ENCODE measurements at places on chromosomes 13 and 19.

DNA sequence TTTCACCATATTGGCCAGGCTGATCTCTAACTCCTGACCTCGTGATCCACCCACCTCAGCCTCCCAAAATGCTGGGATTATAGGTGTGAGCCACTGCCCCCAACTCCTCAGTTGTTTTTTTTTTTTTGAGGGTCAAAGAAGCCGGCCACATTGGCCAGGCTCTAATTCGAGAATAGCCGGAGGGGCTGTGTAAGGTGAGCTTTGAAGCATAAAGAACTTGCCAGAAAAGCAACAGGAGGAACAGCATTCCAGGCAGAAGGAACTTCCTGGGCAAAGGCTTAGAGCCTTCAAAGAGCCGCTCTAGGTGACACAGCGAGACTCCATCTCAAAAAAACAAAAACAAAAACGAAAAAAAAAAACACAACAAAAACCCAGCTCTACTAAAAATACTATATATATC is 1.2 kb upstream of the BABAM1 start:
- no peak for DNase-seq

DNA sequence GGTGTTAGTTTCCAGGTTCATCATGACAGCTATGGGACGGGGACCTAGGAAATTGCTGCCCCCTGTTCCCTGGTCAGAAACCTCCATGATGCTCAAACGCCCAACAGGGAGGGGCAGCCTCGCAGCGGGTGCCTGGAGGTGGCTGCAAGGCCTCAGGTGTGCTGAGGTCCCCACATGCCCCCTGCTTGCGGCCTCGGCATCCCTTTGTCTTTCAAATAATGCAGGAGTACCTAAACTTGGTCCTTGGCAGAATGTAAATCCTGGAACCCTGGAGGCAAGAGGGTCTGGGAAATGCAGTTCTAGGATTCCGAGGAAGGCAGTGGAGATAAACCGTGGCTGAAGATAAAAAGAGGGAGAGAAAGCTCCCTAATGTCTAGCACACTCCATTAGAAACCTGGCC is 52.4 kb downstream of the SKA3 start:
- no peak for DNase-seq

DNA sequence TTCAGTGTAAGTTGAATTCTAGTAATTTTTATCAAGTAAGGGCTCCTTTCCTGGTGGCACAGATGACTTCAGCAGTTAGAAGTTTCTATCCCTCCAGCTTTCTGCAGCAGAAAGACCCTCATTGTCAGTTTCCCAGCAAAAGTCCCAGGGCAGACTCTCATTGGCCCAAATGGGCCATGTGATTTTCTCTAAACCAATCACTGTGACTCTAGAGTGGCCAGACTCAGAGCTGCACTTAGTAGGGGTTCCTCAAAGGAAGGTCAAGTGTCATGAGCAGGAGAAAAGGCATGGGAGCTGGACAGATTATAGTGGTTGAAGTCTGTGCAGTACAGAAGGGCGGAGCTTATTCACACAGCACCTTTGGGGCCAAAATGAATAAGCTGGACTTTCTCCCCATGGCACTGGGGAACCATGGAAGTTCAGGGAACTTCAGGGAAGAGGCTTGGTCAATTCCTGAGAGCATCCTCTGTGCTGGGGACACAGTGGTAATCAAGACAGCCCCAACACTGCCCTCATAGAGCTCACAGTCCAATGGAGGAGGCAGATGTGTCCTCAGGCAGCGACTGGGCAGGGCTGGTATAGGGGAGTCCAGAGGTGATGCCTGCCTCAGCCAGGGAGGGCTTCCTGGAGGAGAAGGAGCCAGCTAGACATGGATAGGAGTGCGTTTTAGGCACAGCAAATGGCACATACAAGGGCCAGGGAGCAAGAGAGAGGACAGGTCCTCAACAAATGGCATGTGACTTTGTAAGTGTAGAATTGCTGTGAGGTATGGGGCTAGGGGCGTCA is 18.3 kb downstream of the CKM start:
- no peak for DNase-seq

- DNase-seq: no peak
Measured at GRCh38 chr19:37692956-37693620, 26.5 kb downstream of the ZNF607 start.

- DNase-seq: no peak
Measured at GRCh38 chr13:97212004-97212403, 10.1 kb upstream of the MBNL2 start.

DNA sequence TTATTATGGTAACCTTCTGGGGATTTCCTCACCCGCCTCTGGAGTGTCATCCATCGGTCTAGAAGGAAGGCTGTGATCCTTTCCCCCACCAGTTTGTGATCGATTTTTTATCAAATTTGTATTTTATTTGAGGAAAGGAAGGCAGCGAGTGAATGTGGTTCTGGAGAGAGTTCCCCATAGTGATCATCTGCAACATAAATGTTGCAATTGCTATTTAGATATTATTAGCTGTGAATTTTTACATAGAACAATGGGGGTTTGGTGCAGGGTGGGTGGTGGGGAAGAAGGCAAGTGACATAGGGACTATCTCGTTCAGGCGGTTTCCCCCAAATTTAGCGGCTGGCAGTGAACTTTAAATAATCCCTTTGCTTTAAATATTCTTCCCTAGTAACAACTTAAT is 1.2 kb downstream of the CDK8 start:
- no peak for DNase-seq

GRCh38 chr19:32363632-32364031 is 18.2 kb downstream of the ZNF507 start:
- no peak for DNase-seq

- DNase-seq: no peak
Measured at GRCh38 chr13:43808676-43809075, 21.9 kb upstream of the ENOX1 start.
